Stimulated activated CD8-positive, alpha-beta memory T cell treated with anti-CD3 and anti-CD28 coated beads, Interleukin-4, amount 100 ng/mL, for 1 hour (primary cell): ENCODE measurements at places on chromosomes 12 and 14.

DNA sequence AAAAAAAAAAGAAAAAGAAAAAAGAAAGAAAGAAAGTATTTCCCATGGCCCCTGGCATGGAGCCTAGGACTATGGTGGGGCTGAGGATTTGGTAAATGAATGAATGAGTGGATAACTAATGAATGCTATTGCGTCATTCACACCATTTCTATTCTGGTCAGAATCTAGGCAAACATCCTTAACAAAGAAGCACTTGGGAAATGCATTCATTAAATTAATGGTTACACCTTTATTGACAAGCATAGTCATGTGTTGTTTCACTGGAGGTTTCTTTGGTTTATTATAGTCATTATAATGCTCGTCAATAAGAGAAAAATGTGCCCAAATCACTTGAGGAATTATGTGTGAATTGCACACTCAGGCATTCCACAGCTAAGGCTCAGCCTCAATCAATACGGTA is 13.6 kb upstream of the AQP2 start:
- DNase-seq = no peak

- DNase-seq = no peak
Measured at GRCh38 chr12:48160807-48161206, 3.5 kb upstream of the ASB8 start.

GRCh38 chr14:45332360-45332988 is 79.5 kb upstream of the MIS18BP1 start:
- DNase-seq = no peak

- no peak for DNase-seq
Measured at GRCh38 chr12:132946246-132946820, 9.8 kb downstream of the ZNF605 start.

DNA sequence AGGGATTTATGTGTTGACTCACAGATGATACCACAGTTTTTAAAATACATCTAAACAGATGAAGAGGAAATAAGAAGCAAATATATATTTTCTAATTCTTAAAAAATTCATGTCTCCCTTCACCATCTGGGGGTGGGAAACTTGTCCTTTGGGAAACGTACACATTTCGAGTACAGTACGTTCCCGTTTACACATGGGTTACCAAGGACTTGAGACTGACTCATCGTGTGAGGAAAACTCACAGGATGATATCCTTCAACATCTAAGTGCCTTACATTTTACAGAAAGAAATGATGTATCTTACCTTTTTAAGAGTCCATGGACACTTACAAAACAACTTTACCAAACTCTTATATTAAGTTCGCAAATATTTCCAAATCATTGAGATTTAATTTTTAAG is 16.0 kb upstream of the FBLN5 start:
- no peak for DNase-seq

- DNase-seq = no peak
Measured at GRCh38 chr14:61183196-61183885, 97.8 kb downstream of the TMEM30B start.

GRCh38 chr12:116159175-116159574 is 118.3 kb downstream of the MED13L start:
- DNase-seq = no peak

DNA sequence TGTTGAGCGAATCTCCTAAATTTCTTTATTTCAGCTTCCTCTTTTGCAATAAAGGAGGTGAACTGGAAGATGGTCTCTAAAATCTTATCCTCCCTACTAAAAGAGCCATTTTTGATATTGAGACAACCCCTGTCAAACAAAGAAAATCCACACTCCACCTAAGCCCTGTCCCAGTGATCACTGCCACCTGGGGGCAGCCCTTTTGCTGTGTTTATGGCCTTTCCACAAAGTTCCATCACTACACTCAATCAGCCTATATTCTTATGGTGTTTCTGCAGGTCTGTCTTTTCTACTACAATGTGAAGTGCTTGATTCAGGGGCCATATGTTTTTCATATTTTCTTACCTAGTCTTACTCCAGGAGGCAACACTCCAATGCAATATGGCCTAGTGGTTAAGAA is 163.7 kb downstream of the BMP4 start:
- no peak for DNase-seq

DNA sequence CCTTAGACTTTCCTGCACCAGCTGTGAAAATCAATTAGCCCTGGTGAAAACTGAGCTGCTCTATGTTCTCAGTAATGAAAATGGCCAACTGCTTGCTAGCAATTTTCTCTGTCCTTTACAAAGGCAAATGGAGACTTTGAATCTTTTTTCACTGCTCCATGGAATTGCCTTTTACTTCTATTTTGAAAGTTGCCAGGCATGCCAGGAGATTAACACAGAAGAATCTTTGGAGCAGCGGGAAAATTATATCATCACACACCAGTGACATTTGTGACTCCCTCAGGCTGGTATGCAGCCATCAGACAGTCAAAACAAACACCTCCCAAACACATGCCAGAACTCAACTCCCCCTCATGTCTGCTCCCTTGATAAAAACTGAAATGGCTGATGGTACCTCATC is 872.0 kb upstream of the FLRT2 start:
- no peak for DNase-seq
